ENCODE measurements at places on chromosomes 6 and 20.

DNA sequence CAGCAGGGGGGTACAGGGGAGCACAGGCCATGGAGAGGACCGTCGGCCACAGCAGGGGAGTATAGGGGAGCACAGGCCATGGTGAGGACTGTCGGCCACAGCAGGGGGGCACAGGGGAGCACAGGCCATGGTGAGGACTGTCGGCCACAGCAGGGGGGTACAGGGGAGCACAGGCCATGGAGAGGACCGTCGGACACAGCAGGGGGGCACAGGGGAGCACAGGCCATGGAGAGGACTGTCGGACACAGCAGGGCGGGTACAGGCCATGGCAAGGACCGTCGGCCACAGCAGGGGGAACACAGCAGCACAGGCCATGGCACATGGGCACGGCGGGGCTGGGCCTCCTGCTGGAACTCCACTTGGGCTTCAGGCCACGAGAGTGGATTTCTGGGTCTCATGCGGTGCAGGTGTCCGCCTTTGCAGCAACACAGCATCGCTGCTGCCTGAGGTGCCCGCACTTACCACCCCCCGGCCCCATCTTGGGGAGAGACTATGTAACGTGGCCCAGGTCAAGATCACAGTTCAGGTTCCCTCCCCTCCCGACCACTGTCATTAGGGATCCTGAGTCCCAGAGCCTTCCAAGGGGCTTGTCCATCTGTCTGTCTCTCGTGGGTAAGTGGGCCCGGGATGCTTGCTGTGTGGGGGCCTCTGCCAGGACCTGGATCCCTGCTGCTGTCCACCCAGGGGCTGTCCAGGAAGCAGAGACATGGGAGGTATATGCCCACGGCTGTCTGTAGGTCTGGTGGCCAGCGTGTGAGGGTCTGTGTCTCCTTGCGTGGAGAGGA, 2.5 kb downstream of the NPBWR2 start:
- DNase-seq = peak; percentile 7

GRCh38 chr6:81895511-81896185, 143.2 kb upstream of the TENT5A start:
- no peak for DNase-seq

DNA sequence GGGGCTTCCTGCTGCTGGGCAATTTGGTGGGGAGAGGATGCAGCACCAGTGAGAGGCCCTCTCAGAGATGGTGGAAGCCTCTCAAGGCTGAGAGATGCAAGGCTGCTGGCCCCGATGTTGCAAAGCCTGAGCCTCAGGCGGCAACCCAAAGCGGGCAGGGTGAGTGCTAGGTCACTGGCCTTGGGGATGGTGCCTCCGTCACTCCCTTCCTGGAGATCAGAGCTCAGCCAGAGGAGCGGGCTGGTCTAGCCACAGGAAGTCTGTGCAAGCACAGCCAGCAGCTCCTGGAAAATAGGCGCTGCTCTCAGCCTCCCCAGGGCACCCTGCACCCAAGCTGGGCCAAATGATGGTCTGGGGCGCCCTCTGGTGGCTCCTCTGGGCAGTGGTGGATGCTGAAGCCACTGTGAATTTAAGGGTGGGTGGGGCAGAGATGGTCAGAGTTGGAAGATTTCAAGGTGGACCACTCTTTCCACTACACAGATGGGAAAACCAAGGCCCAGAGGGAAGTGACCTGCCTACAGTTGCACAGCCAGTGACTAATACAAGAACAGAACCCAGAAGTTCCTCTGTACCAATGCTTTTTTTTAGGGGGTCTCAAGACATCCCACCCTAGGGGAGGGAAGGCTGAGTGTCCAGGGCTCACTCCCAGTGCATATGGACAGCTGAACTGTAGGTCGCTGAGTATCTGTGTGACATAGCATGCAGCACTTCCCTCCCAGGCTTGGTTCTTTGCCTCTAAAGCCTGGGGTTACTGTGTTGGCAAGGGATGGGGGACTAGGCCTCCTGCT, 20.8 kb downstream of the C20orf203 start:
- peak; percentile 91 for DNase-seq

- DNase-seq = peak; percentile 74
These were observed 4.6 kb downstream of the MAD2L1BP start for GRCh38 chr6:43639984-43640800.

- no peak for DNase-seq
These were observed 5.2 kb downstream of the AGPAT4 start for GRCh38 chr6:161268531-161269210.

- no peak for DNase-seq
These were observed at the start of gene KCNQ2 for GRCh38 chr20:63471981-63472831. Gene KCNQ2, minus strand, starts transcription at chr20:63472655. Its CDS starts 192 bp downstream, at chr20:63472463.

- no peak for DNase-seq
These were observed 76.5 kb downstream of the PHACTR3 start for GRCh38 chr20:59680852-59681251.

DNA sequence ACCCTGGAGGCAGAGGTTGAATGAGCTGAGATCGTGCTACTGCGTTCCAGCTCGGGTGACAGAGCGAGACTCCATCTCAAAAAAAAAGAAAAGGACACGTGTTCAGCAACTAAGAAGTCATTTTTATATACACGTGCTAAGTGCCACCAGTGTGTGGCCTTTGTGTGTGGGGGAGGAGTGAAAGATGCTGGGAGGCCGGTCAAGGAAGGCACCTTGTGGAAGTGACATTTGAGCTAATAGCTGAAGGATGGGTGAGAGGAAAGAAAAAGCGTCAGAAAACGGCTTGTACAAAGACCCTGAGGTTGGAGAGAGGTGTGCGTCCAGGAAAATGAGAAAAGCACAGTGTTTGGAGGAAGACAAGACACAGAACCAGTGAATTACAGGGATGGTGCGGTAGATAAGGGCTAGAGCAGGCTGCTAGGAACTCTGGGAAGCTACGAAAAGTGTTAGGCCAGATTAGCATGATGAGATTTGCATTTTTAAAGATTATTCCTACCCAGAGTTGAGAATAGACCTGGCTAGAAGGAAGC, 11.6 kb downstream of the RREB1 start:
- DNase-seq = no peak

- DNase-seq = peak; percentile 38
These were observed 17.8 kb downstream of the OR2H2 start for GRCh38 chr6:29602564-29603361.

GRCh38 chr6:36980876-36981619, 4.9 kb downstream of the MTCH1 start:
- DNase-seq = no peak

DNA sequence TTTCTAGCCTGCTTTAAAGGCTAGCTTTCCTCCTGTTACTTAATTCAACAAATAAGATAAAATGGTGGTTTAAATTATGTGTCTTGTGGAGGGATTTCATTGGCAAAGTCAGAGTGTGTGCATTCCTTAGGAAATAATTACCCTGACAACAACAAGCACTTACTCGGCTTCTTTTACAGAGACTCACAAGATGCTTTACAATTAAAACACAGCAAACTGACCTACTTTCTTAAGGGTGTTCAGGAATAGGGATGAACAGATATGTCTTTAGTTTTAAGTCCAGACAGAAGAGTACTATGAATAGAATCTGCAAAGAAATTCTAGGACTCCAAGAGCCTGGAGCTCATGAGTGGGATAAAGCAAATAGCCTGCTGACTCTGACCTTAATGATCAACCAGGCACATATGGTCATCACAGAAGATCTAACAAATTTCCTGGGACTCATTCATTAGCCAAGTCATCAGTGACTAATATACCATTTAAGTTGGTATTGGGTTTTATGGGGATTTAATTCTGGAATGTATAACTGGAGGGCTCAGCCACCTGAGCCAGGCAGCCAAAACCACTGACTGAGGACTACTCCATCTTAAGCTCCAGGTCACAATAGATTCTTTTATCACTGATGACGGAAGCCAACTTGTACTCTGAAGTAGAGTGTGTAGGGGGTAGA, 161.8 kb upstream of the RIMS1 start:
- no peak for DNase-seq

DNA sequence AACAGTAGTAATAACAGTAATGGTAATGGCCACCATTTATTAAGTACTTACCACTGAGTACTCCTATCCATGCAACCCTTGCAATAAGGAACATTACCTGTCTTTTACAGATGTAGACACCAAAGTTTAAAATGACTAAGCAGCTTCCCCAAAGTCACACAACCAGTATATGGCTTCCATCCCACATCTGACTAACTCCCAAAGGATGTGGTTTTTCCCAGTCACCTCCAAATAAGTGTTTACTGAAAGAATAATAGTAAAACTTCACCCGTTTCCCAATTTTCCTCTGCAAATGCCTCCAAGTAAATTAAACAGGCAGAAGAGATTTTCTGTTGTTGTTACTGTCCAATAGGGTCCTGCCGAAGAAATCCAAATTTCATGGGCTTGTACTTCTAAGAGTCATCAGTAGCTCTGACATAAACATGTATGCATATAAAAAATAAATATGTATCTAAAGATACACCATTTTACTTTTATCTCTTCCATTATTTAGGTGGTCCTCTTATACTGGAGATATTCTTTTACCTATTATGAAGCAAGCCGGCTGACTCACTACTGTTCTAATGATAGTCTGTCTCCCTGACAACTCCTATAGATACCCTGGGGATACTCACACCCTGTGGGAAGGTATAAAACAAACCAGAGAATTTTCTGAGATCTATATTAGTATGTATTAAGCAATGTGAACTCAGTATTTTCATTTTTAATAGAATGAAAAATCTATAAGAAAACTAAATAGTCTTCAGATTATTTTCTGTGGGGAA, 77.9 kb upstream of the ID4 start:
- no peak for DNase-seq

- DNase-seq = no peak
These were observed 90.0 kb downstream of the IPCEF1 start for GRCh38 chr6:154266560-154267099.

DNA sequence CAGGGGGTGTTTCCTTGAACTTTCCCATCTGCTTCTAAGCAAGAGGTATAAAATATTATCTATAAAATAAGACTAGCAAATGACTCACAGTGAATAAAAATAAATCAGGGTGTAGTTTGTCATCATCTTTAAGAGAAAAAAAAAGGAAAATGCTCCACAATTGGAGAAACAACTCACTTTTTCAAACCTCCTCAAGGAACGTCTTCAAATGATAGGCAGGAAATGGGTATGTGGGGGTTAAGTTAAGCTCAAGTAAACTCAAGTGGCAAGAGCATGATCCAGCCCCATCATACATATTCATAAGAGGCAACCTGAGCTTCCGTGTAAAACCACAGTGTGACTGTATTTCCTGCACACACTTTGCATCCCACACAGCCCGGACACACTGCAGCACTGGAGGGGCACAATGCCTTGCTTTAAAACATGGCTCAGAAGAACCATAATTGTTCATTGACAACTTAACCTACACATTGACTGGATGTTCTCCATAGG, 58.5 kb upstream of the CEP85L start:
- DNase-seq = no peak

GRCh38 chr6:41186031-41186562, 14.9 kb downstream of the TREML2 start:
- no peak for DNase-seq

DNA sequence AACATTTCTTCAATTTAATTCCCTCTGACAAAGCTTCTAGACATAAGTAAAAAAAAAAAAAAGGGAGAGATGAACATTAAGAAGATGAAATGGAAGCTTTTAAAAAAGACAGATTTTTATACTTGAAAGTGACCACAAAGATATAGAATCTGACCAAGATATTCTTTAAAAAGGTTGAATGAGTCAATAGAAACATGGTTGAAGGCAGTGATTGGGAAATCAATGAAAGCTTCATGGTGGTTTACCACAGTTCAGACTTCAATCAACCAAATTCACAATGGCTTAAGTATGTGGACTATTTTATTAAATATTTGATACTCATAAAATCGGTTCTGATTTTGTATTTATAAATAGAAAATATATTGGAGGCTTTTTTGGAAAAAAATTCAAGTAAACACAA, 248.4 kb upstream of the HSF2 start:
- DNase-seq = no peak

GRCh38 chr6:105890521-105891244, 195.5 kb upstream of the PRDM1 start:
- no peak for DNase-seq

GRCh38 chr6:106724848-106725247, 95.5 kb downstream of the QRSL1 start:
- no peak for DNase-seq

DNA sequence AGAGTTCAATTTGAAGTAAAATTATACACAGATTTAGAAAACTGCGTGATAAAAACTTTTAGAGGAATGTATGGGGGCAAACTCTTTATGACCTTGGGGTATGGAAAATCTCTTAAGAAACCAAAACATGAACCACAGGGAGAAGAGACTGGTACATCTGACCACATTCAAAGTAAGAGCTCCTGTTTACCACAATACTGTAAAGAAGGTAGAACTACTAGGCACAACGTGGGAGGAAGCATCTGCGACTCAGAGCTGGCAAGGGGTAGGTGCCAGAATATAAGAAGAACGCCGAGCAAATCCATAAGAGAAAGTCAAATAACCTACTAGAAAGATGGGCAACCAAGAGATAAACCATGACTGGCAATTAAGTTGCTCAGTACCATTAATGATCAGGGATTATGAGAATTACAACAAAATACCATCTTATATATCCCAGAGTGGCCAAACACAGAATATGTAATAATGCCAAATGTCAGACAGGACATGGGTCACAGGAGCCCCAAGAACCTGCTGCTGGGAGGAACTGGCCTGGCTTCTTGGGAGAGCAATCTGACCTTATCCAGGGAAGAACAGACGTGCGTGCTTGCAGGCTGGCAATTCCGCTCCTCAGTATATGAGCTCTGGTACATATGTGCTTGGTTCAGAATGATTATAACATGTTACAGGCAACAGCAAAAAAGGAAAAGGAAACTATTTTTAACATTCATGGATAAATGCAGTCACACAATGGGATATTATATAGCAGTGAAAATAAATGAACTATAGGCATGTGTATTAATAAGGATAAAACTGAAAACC, 50.2 kb downstream of the INSM1 start:
- DNase-seq = no peak

- no peak for DNase-seq
These were observed 1.9 kb downstream of the GCNT2 start for GRCh38 chr6:10522929-10523573.

DNA sequence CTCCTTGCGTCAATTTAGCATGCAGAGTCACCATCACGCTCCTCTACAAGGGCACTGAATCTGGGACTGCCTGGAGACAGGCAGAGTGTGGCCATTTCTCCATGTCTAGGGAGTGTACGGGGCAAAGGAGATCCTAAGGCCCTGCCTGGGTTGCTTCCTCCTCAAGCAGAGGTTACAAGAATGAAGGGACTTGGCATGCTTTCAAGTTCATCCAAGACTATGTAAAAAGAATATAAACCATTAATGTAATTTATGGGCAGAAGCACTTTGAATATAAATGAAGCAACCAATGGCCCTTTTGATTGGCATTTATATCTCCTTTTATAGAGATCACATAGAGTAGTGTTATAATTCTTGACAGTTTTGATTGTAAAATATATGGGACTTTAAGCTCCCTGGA, 137.5 kb downstream of the BTBD3 start:
- DNase-seq = no peak

- no peak for DNase-seq
These were observed 300.2 kb downstream of the SOX4 start for GRCh38 chr6:21893793-21894192.

DNA sequence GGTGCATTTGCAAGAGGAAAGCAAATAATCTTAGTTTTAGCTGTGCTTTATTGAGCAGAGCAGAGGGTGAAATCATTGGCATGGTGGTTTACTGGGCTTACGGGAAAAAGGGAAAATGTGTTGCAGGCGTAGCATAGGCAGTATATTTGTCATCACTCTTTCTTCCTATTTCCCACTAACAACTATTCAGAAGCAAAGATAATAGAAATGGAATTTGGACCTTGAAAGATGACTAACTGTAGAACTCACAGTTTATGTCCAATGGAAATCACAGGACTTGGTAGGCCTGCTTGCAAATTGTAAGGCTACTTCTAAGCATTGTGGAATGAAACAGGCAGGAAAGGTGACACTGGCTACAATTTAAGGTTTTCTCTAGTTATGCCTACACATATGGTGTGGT, 611.9 kb upstream of the MAN1A1 start:
- no peak for DNase-seq

Data from BE2C (cell line).